Lung microvascular endothelial cell (primary cell): ENCODE measurements at places on chromosomes 11 and 22. TPM values are rescaled to one million over a fixed set of nuclear protein-coding genes. Genes with fewer than 3 reads are reported as not detected.

DNA sequence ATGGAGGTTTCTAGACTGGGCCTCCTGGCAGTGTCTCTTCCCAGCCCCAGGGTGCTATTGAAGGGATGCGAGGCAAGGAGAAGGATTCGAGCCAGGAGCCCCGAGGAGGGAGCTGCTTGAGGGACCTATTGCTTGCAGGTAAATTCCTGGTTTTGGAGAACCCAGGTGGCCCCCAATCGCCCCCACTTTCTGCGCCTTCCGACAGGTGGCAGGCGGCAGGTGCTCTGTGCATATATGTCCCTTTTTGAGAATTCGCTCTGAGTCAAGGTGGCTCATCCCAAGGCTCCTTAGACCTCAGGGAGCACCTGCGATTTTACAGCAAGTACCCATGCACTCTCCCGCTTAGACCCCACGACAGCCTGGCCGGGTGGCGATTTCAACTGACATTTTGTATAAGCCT lies 40.3 kb upstream of the SHISAL1 start:
- DNase-seq = no peak

CALCA gene
- not detected in 2 replicates for total RNA-seq

FBLN1 gene
- 0.22 and 0.40 TPM in 2 replicates for total RNA-seq

TPBGL gene
- total RNA-seq = not detected in 2 replicates

DNA sequence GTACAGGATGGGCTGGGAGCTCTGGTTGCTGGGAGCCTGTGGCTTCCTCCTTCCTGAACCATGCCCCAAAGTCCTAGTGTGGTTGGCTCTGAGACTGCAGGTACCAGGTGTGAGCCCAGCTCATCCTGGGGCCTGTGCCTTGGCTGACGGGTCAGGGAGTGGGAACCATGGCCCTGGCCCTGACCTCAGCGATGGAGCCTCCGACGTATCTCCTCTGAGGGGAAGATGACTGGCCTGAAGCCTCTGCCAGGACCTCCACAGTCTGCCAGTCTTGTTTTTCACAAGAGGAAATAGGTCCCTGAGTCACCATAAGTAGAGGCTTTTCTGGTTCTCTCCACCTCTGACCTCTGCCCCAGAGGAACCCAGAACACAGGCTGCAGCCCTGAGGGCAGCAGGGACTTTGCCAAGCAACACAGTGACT lies 3.4 kb downstream of the RCE1 start:
- no peak for DNase-seq

KCNJ5 gene
- total RNA-seq = not detected in 2 replicates

DRAP1 gene
- total RNA-seq = 91.1 and 103 TPM in 2 replicates

GRCh38 chr22:19057539-19057938 lies 64.7 kb downstream of the DGCR2 start:
- no peak for DNase-seq

DNA sequence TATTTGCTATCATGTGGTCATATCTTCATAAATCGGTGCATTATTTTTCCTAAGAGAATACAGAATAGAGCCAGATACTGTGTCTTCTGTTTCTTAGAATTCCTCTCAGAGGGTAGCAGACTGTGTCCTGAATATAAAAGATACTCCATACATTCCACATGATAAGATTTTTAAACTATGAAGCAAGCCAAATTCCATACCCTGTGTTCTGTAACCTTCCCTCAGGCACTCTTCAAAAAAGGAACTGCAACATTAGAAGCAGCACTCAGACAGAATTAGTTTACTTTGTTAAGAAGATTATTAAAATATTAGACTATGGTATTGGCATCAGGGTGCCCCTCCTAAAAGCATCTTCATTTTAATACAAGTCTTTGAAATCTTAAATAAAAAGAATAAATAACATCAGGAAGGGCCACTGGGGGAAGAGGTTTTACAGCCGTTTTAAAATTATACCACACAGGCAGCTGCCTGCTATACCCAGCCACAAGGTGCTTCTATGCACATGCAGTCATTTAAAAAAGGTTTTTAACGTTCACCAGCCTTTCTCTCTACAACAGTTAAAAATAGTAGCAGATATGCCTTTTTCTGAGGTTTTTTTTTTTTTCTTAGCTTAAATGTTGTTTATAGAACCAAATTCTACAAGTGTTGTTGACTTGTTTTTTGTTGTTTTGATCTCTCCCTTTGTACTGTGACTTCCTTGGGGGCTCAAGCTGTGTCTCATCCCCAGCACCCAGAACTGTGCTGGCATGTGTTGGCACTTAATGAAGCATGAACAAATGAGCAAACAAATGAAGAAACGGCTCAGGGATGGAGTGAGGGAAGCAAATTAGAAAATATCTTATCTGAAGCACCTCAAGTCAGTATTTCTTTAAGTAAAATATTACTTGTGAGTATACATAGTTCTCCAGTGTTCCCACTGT lies 54.7 kb upstream of the CCDC89 start:
- no peak for DNase-seq

DNA sequence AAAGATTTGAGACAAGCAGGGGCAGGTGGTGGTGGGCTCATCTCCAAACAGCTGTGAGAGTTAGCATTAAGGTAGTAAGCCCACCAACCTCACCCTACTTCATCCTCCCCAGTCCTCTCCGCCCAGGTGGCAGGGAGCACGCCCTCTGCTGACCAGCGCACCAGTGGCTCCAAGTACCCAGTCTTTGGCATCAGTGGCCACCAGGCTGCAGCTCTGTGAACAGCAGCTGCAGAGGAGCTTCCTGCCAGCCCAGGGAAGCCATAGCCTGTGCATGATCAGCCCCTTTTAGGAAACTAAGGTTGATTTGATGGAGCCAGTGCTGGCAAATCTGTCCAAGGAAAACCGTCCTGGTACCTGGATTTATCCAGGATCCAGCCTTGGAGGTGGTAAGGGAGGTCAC lies 21.7 kb downstream of the CAVIN3 start:
- peak; percentile 67 for DNase-seq

DNA sequence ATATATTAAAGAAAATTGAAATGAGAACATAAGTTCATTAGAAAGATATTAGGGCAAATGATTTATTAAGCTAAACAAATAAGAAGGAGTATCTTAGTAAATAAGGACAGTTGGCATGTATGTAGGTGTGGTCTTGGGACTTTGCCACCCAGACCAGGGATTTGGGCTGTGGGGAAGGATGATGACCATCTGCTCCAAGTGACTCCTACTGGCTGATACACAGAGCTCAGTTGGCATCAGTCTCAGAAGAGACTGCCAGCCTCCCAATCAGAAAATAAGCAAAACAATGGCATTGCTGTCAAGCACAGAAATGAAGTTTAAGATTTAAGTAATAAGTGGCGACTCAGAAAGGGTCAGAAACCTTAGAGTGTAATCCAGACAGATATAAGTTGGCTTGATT lies 49.5 kb downstream of the PAX6 start:
- no peak for DNase-seq

GRCh38 chr11:10503221-10503620 lies 37.8 kb downstream of the RNF141 start:
- no peak for DNase-seq

GRCh38 chr11:78612721-78613377 lies 38.2 kb upstream of the NARS2 start:
- no peak for DNase-seq

TMPRSS13 gene
- not detected in 2 replicates for total RNA-seq

GRCh38 chr11:17600316-17601255 lies 53.5 kb downstream of the OTOG start:
- no peak for DNase-seq

- DNase-seq = peak; percentile 71
These were observed 12.6 kb downstream of the ZDHHC5 start for GRCh38 chr11:57680552-57680874.

DNA sequence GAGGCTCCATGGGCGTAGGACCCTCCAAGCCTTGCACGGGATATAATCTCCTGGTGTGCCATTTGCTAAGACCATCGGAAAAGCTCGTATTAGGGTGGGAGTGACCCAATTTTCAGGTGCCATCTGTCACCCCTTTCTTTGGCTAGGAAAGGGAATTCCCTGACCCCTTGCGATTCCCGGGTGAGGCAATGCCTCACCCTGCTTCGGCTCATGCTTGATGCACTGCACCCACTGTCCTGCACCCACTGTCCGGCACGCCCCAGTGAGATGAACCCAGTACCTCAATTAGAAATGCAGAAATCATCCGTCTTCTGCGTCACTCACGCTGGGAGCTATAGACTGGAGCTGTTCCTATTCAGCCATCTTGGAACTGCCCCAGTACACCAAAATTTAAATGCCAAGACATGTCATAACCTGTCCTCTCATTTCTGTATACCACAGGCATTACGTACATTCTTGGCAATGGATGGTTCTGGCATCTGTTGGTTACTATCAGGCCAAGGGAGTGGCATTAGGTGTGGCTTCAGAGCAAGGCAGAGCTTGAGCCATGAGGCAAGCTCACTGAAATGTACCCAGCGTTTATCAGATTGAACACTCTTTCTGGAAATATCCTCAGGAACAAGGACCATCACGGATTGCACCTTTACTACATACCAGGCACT lies 95.4 kb upstream of the GALNT18 start:
- DNase-seq = no peak

AQP11 gene
- 0.22 and 0.40 TPM in 2 replicates for total RNA-seq

GRCh38 chr11:2375964-2376551 lies 1.1 kb upstream of the CD81 start:
- no peak for DNase-seq

CHST1 gene
- total RNA-seq = 1.8 and 6.1 TPM in 2 replicates

KRTAP5-8 gene
- not detected in 2 replicates for total RNA-seq

OR5T3 gene
- not detected in 2 replicates for total RNA-seq

P4HA3 gene
- 36.3 and 52.3 TPM in 2 replicates for total RNA-seq

GLB1L2 gene
- under 0.01 and 0.22 TPM in 2 replicates for total RNA-seq

DNA sequence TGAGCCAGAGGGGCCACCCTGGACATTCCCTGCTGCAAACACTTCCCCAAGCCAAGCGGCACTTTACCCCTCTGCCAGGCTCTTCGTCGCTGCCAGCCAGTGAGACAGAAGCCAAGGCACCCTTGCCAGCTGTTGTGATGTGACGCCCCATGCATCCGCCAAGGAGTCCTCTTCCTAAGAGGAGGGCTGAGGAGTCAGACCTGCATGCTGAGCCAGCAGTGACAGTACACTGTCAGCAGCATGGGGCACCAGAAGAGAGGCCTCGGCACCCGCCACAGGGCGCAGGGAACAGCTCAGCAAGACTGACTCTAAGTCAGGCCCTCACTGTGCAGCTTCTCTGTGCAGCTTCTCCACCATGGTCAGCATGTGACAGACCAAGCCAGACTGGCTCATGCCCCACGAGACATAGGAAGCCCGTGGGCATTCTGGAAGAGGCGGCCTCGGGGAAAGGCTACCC lies 26.4 kb downstream of the VPS37C start:
- DNase-seq = no peak

GRCh38 chr11:112537846-112538330 lies 277.2 kb upstream of the PLET1 start:
- DNase-seq = no peak

C11orf16 gene
- not detected in 2 replicates for total RNA-seq

- DNase-seq = no peak
These were observed 11.2 kb upstream of the GLYATL1 start for GRCh38 chr11:58928107-58928499.

PGA3 gene
- total RNA-seq = not detected in 2 replicates

SPON1 gene
- total RNA-seq = under 0.01 TPM in 2 replicates

- DNase-seq = no peak
These were observed 453.6 kb downstream of the MN1 start for GRCh38 chr22:27347951-27348350.

DNA sequence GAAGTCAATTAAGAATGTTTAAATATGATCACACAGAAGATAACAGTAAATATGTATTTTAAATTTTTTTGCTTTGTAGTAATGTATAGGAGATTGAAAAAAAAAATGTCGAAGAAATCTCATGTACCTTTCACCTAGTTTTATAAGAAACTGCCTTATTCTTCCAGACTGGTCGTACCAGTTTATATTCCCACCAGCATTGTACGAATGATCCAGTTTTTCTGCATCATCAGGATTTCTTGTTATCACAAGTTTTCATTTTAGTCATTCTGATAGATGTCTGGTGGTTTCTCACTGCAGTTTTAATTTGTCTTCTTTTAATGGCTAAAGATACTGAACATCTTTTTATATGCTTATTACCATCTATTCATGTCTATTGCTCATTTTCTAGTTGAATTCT lies 101.8 kb upstream of the CTSC start:
- no peak for DNase-seq

DNA sequence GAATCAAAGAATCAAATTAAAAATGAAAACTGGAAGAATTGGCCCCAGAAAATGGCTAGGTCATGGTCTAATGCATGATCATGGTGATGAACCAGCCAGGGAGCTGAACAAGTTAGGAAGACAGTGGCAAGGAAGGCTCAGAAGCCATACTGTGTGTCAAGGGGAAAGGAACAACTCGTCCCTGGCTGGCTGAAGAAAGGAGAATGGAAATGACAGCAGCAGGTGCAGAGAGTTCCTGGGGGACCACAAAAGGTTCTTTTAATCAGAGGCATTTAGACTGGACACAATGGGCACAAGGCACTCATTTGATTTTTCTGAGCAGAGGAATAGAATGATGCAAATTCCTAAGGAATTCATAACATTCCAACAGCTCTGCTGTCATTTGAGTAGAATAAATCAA lies 209.9 kb downstream of the LARGE1 start:
- DNase-seq = no peak

DNA sequence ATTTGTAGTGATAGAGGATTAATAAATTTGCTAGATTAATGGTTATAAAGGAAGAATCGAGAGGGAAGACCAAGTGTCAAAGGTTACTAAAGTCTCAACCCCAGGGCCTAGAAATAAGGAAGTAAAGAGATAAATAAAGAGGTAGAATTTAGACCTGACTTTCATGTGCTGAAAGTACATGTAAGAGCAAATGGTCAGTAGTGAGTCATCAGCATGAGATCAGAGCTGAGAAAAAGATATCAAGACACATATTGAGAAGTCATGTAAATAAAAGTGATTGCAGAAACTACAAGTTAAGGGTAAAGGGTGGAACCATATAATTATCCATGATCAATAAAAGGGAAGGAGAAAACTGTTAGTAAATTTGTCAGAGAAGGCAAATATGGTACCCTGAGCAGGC lies 1.4 kb upstream of the OR8B8 start:
- DNase-seq = no peak

DNA sequence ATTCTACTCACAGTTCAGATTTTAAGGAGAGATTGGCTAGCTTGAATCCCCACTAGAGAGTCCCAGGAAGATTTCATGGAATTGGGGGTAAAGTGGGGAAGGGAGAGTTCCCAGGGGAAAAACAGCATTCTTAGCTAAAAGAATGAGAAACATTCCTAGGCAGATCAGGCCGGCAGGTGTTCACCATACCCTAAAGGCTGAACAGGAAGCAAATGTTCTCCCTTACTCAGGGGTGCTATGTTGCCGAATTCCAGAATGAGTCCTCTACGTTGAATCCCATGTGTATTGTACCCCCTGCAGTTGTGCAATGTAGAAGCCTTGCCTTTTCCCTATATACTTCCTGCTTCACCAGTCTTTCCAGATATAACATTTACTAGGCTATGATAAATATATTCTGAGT lies 135.2 kb upstream of the NCAM1 start:
- no peak for DNase-seq

GRCh38 chr11:44267750-44268613 lies 42.0 kb downstream of the ALX4 start:
- peak; percentile 52 for DNase-seq

DNA sequence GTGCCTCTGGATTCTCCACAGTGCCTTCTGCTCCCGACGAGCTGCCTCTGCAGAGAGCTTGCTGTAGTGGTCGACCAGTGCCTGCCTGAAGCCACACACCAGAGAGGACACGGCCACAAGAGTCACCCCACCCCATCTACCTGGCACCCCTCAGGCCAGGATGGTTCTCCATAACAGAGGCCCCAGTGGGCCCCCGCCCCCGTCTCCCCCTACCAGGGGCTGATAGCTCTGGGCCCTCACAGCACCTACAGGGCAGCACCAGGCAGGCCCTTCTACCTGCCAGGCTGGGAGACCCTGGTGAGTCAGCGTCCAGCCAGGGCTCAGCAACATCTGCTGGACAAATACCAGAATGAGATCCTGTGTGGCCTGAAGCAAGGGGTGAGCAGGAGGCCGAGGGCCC lies 21.7 kb downstream of the SELENOO start:
- no peak for DNase-seq
